ENCODE measurements at places on chromosomes 7 and 10.

DNA sequence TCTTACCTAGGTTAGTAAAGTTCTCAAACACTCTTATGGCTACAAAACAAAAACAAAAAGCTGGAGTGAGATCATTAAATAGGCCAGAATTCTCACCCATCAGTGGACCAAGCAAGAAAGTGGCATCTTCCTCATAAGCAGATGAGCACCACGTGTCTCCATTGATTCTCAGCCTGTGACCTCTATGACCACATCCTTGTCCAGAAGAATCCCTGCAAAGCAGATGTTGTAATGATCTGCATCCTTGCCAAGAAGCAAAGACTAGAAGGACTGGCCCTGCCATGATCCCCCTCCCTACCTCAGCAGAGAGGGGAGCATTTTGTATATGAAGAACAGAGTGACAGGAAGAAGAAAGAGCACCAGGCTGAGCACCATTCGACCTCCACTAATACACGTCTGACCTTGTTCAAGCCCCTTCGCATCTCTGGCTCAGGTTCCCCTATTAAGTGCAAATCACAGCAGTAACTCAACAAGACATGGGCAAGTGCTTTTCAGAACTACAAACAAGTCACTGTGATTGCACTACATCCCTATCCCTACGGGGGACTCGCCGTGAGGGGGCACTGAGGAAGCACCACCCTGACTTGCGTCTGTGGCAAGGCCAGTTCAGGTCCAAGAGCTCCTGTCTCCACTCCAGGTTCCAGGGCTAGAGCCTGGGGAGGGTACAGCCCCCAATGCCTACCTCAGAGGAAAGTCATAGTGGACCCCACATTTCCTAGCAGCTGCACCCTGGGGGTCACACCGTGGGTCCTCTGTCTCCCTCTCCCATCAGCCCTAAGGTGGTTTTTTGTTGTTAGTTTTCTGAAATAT lies 22.2 kb upstream of the RASSF4 start:
- DNase-seq, result no peak

- DNase-seq, result no peak
Measured at GRCh38 chr7:23418046-23418445, 52.2 kb downstream of the IGF2BP3 start.

- no peak for DNase-seq
Measured at GRCh38 chr10:15763006-15763405, 43.3 kb upstream of the ITGA8 start.

- peak; percentile 88 for DNase-seq
Measured at GRCh38 chr7:117119192-117119924, 166.1 kb downstream of the ST7 start.

DNA sequence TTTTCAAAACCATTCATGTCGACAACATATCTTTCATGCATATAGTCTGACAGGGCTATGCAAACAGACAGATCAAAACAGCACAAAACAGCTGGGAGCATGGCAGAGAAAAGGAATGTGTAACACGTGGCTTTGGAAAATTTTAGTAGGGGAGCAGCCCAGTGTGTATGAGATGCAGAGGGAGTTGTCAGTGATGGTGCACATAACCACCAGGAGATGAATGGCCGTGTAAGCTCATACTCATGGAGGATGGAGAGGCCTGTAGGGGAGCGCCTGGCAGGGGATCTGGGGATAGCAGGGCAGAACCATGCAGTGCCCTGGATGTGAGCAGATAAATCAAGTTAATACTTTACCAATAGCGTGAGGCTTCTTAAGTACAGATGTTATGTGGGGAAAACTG lies 45.7 kb downstream of the RHOBTB1 start:
- DNase-seq, result no peak

DNA sequence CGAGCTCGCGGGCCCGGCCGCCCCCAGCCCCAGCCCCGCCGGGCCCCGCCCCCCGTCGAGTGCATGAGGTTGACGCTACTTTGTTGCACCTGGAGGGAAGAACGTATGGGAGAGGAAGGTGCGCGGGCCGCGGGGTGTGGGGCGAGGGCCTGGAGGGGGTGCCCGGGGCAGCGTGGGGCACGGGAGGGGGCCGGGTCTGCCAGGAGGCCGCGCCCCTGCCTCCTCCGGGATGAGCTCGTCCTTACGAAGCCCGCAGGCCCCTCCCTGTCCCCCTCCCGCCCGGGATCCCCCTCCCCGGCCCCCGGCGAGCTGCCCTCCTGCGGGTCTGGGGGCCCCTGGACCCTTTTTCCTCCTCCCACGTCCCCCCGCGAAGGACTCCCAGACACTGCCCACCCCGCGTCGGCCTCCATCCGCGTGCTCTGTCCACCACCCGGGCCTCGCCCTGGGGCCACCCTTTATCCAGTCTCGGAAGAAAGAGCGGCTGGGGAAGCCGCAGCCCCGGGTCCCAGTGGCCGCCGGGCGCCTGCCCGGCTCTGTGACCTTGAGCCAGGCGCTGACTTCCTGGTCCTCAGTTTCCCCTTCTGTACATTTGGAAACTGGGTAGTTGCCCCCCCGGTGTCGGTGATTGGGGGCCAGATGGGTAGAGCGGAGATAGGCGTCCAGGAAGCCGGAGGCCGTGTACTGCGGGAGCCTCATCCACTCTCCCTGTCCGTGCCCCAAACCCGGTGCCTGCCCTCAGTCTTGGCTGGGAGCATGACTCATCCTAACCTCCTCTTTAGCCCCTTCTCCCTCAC lies 521 bp downstream of the LIMK1 start:
- peak; percentile 84 for DNase-seq

- DNase-seq, result peak; percentile 32
Measured at GRCh38 chr7:149071641-149072437, 18.7 kb downstream of the ZNF786 start.

- no peak for DNase-seq
Measured at GRCh38 chr7:27684491-27684890, 21.8 kb upstream of the HIBADH start.

All from Daoy (cell line).